ENCODE measurements at places on chromosomes 3 and 15. TPM values are rescaled to one million over a fixed set of nuclear protein-coding genes. Genes with fewer than 3 reads are reported as not detected.

Gene CTSH
- 14.1 TPM for total RNA-seq

Gene ADAMTS7
- 0.23 TPM for total RNA-seq

Gene SNX22
- 1.6 TPM for total RNA-seq

Gene HDC
- not detected for total RNA-seq

Gene SLC22A13
- 0.31 TPM for total RNA-seq

Gene NOX5
- not detected for total RNA-seq

Gene SCG5
- total RNA-seq = 1.6 TPM

Gene TMEM40
- total RNA-seq = not detected

Gene PTPN9
- total RNA-seq = 12.3 TPM

Gene CCDC39
- not detected for total RNA-seq

Gene LINGO1
- total RNA-seq = not detected

Gene GATM
- 5.6 TPM for total RNA-seq

Gene NCKIPSD
- total RNA-seq = 73.8 TPM

Gene RHCG
- total RNA-seq = not detected

Gene CSPG4
- not detected for total RNA-seq

Gene RASL12
- total RNA-seq = not detected
